Caki2 (cell line): ENCODE measurements at places on chromosomes 1 and 21.

DNA sequence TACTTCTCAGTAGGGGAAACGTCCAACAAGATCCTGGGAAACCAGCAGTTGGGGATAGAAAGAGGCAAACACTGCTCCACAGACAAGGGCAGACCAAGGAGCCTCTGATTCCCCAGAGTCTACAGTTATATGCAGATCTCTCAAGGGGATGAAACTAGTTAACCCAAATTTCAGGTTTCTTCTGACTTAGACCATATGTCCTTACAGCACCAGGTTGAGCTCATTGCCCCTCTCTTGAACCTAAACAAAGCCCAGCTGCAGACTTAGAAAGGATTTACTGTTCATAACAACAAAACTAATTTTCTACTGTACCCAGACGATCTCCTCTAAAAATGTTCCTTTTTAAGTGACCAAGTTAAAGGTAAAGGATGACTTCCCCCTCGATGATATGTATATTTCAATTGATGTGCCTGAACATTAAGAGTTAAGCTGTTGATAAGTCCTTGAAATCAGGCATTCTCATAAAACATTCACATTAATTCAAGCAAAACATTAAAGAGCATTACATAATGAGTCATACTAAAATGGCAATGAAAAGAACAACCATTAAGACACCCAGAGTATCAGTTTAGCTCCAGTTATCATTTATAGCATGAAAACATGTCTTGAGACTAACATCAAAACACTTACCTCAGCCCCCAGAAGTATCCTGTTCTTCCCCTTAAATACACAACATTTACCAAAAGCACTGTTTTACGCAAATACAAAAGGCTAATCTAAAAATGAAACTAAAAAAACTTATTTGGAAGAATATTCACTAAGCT lies 24.1 kb downstream of the SMYD3 start:
- no peak for DNase-seq

DNA sequence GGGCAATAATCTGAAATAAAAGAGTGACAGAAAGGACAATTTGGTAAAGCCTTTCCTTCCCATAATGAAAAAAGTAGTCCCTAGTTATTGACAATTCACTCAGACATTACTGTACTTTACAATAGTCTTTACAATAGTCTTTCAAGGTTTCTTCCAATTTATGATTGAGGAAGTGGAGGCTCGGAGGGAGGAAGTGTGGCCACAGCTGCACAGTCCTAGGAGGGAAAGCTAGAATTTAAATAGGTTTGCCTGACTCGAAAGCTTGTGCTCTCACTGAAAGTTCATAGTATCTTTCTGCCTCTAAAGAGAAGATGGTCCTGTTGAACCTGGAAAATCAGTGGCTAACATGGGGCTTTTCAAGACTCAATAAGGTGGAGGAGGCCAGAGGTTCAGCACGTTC lies 203.2 kb downstream of the SDCCAG8 start:
- no peak for DNase-seq

DNA sequence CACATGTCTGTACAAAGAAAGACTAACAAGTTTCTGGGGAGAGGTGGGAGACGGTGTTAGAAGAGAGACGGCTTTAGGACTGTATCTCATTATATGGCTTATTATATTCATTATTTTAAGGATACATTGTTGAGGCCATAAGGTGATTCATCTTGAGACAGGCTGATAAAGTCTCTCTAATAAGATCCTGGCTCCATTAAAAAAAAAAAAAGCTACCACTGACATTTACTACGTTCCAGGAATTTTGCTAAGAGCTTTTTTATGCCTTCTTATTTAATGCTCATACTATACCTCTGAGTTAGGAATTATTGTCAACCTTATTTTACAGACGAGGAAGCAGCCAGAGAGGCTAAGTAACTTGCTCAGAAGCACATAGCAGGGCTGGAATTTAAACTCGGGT lies 173.7 kb downstream of the GABPA start:
- DNase-seq, result no peak

DNA sequence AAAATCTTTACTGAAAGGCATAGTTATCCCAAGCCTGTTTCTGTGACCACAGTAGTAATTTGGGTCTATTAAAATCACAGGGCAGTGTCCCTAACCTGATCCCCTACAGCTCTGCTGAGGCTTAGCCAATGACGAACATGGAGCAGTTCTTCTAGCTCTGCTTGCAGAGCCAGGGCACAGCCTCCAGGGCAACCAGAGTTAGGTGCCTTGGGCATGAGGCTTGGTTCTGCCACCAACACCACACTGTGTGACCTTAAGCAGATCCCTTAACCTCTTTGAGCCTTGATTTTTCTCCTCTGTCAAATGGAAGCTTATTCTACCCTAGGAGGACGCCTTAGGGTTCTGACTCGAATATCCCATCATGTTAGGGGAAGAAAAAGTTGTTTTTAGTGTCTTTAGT lies 86.7 kb upstream of the TLR5 start:
- no peak for DNase-seq

DNA sequence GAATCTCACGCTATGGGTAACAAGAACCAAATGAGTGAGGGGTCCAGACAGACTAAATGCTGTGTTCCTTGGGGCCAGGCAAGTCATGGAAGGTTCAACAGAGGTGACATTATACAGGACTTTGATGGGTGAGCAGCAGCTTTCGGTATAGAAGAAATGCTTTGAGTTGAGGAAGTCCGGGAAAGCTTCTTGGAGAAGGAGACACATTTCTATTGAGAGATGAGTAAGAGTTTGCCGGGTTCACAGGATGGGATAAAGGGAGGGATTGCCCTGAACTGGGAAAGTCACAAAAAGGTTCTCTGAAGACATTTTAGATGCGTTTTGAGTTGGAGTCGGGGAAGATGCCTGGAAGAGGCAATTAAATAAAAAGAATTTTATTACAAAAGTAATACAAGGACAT lies 580 bp upstream of the AZIN2 start:
- DNase-seq, result no peak

DNA sequence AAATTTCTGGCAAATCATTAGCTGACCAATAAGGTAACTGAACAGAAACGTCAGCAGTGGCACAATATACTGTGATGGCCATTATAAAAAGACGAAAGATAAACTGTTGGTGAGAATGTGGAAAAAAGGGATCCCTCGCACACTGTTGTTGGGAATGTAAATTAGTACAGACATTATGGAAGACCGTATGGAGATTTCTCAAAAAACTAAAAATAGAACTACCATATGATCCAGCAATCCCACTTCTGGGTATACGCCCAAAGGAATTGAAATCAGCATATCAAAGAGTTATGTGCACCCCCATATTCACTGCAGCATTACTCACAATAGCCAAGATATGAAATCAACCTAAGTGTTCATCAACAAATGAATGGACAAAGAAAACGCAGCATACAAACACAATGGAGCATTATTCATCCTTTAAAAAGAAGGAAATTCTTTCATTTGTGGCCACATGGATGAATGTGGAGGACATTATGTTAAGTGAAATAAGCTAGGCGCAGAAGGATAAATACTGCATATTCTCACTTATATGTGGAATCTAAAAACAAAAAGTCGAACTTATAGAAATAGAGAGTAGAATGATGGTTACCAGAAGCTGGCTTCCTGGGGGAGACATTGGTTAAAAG lies 257.7 kb downstream of the RHOU start:
- DNase-seq, result no peak

DNA sequence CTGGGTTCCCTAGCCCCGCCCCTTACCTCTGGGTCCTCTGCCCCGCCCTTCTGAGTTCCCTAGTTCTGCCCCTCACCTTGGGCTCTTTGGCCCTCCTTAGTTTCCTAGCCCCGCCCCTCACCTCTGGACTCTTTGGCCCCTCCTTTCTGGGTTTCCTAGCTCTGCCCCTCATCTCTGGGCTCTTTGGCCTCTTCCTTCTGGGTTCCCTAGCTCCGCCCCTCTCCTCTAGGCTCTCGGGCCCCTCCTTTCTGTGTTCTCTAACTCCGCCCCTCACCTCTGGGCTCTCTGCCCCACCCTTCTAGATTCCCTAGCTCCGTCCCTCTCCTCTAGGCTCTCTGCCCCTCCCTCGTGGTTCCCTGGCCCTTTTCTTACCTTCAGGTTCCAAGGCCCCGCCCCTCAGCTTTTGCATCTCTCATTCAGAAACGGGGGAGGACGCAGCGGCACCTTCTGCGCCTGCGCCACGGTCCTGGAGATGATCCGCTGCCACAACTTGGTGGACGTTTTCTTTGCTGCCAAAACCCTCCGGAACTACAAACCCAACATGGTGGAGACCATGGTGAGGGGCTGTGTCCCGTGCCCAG lies 88.5 kb downstream of the PTPRU start:
- peak; percentile 20 for DNase-seq

DNA sequence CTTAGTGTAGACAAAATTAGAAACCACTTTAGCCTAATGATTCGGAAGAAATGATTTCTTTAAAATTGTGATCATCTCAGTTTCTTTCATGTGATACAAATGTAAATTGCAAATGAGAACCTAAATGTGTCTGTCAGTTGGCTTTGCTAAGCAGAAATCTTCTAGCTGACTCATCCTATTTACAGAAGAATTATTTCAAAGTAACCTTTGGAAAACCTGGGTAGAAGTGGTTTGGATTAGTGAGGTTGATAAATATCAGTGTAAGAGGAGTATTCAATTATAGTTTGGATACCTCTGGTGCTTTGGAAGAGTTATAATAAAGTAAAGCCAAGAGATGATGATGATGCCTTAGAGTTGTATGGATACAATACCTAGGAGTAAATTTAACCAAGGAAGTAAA lies 37.4 kb downstream of the CC2D1B start:
- no peak for DNase-seq

DNA sequence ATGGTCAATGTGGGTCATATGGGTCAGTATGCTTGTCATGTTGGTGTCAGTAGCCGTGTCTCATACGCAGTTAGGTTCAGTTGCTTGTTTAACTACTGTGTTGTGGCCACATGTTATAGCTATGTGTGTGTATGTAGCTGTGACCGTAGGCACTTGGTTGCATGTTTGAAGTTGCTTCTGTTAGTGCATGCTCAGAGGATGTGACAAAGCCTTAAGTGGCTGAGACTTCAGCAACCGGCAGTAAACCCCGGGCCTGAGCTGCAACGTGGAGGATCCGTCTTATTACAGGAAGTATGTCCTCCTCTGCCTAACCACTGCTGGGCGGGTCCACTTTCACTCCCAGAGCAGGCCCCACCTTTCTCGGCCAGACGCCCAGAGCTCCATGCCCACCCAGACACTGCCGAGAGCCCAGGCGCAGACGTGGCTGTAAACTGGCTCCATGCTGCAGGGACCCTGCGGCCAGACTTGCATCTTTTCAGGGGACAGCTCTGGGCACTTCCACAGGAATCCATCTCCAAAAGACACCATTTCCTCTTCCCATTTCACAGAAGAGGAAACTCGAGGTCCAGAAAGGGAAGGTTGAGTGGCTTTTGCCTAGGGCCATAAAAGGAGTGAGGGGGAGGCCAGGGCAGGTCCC lies 2.2 kb downstream of the TCEA3 start:
- no peak for DNase-seq

GRCh38 chr1:44246806-44247205 lies 33.5 kb downstream of the DMAP1 start:
- no peak for DNase-seq

DNA sequence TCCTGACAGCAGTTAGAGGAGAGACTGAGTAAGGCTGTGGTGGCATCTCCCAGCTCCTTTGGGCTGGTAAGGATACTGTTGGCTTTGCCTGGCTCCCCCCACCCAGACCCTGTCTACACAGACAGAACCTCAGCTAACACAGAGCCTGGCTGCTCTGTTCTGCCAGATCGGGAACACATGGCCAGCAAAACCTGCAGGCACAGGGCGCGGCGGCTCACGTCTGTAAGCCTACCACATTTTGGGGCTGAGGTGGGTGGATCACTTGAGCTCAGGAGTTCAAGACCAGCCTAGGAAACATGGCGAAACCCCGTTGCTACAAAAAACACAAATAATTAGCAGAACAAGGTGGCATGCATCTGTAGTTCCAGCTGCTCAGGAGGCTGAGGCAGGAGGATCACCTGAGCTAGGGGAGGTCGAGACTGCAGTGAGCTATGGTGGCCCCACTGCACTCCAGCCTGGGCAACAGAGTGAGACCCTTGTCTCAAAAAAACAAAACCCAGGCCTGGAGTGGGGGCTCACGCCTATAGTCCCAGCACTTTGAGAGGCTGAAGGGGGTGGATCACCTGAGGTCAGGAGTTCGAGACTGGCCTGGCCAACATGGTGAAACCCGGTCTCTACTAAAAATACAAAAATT lies 6.7 kb downstream of the CSTB start:
- no peak for DNase-seq

GRCh38 chr1:82462366-82462765 lies 661.6 kb downstream of the ADGRL2 start:
- DNase-seq, result no peak

DNA sequence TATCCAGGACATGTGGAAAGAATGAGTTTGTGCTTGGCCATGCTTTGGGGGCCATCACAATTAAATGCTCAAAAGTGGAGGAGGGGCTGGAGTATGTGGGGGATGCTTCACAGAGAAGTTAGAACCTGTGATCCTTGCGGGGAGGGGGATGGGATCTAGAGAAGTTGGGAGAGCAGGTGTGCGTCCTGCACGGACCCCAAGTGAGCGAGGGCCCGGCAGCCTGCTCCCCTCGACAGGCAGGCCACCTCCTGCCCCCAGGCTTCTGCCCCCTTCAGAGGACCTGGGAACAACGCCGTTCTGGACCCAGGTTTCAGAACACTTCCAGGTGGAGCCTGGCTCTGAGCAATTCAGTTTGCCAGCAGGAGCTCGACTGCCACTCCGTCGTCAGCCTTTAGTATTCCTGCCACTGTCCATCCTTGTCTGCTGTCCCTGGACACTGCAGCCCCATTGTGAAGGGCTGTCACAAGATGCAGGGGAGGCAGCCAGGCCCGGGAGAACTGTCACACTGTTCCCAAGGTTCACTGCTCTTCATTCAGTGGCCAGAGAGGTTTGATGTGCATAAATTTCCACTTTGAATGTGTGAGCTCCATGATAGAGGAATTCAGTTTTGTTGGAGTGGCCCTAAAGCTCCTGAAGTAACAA lies 112.2 kb downstream of the DHRS3 start:
- DNase-seq, result no peak

- DNase-seq, result no peak
These were observed 17.2 kb upstream of the NPHP4 start for GRCh38 chr1:6009120-6010040.

DNA sequence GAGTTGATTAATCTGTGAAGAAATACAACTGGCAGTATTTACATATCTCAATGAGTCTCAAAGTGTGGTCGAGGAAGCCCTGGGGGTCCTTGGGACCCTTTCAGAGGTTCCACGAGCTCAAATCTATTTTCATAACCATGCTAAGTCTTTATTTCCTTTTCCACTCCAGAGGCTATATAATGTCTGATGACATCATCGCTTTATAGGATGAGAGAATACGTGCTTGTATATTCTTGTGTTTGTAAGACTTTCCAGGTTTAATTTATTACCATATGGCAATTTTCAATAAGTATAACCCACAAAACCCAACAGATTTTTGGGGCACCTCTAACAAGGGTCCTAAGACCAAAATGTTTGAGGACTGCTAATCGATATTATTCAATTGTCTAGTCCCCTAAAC lies 1.4 kb upstream of the SLC19A2 start:
- no peak for DNase-seq

GRCh38 chr1:32758177-32758794 lies 55.7 kb upstream of the SYNC start:
- DNase-seq, result no peak

GRCh38 chr1:15206418-15207030 lies 40.5 kb upstream of the FHAD1 start:
- DNase-seq, result no peak
